ENCODE measurements at places on chromosomes 13 and 19. TPM values are rescaled to one million over a fixed set of nuclear protein-coding genes. Genes with fewer than 3 reads are reported as not detected.
A peak's percentile ranks its signal among the peaks of the same experiment; 100 is the strongest.

DNA sequence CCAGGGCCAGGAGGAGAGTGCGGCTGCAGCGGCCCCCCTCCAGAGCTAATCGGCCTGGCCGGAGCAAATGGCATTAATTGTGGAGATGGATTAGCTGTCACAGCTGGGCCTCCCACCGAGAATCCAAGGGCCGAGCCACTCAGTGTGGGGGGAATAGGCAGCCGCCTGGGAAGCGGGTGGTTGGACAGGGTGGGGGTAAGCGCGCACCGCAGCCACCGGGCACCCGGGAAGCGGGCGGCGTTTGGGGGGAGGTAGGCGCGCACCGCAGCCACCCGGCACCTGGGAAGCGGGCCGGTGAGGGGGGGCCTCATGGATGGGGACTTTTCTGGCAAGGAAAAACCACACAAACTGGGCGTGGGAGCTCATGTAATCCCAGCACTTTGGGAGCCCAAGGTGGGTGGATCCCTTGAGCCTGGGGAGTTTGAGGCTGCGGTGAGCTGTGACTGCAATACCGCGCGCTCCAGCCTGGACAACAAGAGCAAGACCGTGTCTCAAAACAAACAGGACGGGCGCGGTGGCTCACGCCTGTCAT is 9.7 kb downstream of the R3HDM4 start:
- no peak for DNase-seq

- DNase-seq = peak; percentile 15
Measured at GRCh38 chr13:46721054-46721453, 75.9 kb downstream of the ESD start.

DNA sequence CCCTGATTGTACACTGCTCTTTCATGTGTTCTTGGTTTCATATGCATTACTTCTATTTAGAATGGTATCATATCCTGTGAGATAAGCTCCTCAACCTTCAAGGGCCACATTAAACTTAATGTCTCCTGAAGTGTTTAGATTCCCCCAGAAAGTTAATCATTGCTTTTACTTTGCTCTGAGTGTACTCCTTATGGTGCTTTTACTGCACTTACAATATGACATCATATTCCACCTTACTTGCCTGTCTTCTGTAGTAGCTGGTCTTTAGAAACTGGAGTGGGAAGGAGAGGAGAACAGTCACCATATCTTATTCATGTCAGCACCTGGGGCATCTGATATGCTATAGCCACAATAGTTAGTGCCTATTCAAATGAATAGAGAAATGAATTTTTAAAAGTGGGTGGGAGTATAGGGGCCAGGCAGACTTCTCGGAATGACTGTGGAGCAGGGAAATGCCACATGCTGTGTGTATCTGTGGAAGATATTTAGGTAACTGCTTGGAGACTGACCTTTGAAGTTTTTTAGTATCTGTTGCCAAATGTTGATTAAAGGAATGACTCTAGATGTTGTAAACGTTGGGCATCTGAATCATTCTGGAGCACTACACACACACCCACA is 40.2 kb downstream of the SLAIN1 start:
- no peak for DNase-seq

- no peak for DNase-seq
Measured at GRCh38 chr13:37340901-37341670, 235.6 kb upstream of the CSNK1A1L start.

DNA sequence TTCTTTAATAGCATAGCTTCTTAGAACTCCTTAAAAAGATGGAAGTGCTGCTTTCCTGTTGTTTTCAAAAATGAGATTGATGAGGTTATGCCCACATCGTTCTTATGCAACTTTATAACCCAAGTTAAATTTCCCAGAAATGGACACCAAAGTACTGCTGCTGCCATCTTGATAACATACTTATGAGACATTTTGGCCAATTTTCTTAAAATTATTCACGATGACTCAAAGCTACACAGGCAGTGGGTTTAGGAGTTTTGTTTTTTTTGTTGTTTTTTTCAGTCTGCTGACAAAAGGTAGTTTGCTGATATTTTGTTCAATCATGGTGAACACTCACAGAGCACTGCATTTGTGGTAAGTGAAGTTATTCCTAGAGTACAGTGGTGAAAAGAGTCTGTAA is 54.9 kb upstream of the RFC3 start:
- no peak for DNase-seq

GRCh38 chr13:34847766-34848165 is 94.3 kb upstream of the NBEA start:
- no peak for DNase-seq

CBLC gene
- 54.3 TPM for total RNA-seq

- DNase-seq = no peak
Measured at GRCh38 chr19:13834244-13835069, 39.2 kb downstream of the ZSWIM4 start.

DNA sequence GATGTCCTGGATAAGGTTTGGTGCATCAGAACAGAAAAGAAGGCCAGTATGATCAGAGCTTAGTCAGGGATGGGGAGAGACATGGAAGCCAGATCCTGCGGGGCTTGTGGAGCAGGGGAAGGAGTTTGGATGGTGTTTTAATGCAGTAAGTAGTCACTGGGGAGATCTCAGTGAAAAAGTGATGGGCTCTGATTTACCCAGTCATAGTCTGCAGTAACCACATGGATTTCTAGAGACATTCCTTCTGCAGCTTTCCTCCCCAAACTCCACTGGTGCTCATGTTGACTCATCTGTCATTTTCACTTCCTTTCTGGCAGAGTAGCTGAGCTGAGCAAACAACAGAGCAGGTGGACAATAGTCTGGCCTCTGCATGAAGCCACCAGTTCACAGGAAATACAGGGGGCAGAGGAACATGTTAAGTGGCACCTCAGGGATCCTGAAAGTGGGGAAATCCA is 144.1 kb downstream of the DPF1 start:
- DNase-seq = no peak

DNA sequence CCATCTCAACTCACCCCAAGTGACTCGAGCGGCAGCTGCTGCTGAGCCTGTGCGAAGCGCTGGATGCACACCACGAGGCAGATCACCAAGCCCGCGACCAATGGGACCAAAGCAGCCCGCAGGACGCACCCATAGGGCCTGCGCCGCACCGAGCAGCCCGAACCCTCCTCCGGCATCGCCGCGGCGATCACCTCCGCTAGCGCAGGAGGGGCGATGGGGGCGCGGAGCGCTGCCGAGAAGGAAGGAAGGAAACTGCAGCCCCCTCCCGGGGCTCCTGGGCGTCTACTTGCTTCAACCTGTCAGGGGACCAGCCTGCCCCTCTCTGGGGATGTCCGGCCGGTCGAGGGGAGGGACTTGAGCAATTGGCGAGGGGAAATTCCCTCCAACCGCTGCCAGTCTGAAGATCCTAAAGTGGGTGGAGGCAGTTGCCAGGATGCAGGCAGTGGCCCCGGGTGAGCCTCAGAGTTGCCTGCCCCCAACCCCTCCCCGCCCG is at the start of gene CD70:
Gene CD70 (minus strand): TSS at position 324 of the 493 bp plus-strand sequence. CDS start 148 bp downstream, at position 176.
- no peak for DNase-seq

DNA sequence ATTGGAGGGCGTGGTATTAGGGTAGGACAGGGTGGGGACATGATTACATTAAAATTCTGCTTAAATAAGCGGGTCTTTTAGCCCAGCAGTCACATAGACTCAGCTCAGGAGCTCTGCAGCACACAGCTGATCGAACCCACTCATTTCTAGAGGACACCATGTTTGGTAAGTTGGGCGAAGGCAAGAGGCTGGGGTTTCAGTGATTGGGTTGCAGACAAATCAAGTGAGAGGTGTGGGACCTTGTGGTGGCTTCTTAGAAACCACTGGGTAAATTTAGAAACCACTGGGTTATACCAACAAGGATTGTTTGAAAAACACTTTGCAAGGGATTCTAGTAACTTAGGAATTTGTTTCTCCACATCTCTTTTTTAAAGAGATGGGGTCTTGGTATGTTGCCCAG is at the start of gene LEUTX:
Gene LEUTX (plus strand): TSS at position 92 of the 400 bp plus-strand sequence. CDS start 67 bp downstream, at position 159.
- no peak for DNase-seq

DNA sequence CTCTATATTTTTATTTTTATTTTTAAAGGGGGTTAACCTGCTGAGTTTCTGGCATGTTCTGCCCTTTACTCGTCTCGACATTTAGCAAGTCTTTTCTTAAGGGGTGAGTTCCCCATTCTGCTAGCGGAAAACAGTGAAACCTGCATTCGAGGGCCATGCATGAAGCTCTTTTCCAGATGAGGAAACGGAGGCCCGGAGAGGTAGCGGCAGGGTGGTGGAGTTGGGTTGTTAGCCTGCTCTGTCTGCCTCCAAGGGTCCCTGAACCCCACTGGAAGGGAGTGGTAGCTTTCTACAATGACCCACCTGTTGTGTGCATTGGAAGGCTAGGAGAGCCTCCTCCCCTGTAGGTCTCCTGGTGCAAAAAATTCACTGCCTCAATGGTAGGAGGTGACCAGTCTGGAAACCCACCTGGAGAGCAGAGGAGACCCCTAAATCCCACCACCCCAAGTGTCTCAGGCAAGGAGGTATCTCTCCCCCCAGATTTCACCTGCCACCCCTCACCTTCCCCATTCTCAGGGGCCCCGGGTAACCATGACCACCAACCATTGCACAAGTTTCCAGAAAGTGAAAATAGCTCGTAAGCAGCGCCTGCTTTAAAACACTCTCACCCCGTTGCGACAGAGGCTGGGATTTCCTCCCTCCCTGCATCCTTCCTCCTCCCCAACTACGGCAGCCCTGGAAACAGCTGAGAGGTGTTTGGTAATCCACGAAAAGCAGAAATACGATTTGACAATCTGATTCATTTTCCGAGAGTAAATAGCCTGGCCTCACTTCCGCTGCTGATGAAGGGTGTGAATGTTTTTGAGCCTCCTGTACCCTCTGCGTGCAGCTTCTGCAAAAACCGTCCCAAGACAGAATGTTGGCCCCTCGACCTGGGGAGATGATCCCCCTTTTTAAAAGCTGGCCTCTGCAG is 3.5 kb downstream of the KLF2 start:
- no peak for DNase-seq

DNA sequence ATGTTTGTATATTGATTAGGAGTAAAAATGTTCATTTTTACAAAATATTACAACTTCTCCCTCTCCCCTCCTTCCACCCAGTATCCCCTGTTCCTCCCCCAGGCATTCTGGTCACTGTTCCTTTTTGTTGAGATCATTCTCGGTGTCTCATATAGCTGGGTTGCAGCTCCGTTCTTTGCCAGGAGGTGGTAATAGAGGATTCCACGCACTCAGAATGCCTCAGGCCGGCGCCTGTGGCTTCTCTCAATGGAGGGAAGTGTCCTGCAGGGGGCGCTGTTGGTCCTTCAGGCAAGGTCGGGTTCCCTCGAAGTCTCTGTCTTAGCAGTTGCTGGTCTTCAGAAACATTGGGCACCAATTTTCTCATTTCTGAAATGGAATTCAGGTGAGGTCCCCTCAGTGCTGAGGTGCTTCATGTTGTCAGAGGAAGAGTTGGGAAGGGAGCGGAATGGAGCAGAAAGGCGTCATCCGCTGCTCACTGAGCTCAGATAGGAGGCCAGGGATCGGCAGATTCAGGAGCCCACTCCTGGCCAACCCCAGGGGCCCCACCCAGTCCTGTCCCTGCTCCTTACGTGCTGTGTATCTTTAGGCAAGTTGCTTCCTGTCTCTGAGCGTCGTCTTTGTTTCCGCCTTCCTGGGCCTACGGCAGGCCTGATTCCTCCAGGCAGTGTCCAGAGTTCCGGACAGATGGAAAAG is 10.3 kb upstream of the GARIN5A start:
- peak; percentile 80 for DNase-seq

GRCh38 chr13:23899555-23899954 is 2.3 kb upstream of the C1QTNF9B start:
- DNase-seq = no peak

- no peak for DNase-seq
Measured at GRCh38 chr19:45528744-45529419, 21.6 kb downstream of the VASP start.

DNA sequence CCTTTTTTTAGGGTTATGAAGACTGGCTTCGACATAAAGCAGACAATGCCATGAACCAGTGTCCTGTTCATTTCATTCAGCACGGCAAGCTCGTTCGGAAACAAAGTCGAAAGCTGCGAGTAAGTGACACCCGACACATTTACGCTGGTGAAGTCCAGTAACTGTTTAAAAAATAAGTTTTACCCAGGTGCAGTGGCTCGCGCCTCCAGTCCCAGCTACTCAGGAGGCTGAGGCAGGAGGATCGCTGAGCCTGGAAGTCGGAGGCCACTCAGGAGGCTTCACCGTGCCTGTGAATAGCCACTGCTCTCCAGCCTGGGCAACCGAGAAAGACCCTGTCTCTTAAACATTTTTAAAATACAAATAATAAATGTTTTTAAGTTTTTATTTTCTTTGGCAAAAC is 120.8 kb downstream of the ATP11A start:
- no peak for DNase-seq

IRF3 gene
- total RNA-seq = 129 TPM

DNA sequence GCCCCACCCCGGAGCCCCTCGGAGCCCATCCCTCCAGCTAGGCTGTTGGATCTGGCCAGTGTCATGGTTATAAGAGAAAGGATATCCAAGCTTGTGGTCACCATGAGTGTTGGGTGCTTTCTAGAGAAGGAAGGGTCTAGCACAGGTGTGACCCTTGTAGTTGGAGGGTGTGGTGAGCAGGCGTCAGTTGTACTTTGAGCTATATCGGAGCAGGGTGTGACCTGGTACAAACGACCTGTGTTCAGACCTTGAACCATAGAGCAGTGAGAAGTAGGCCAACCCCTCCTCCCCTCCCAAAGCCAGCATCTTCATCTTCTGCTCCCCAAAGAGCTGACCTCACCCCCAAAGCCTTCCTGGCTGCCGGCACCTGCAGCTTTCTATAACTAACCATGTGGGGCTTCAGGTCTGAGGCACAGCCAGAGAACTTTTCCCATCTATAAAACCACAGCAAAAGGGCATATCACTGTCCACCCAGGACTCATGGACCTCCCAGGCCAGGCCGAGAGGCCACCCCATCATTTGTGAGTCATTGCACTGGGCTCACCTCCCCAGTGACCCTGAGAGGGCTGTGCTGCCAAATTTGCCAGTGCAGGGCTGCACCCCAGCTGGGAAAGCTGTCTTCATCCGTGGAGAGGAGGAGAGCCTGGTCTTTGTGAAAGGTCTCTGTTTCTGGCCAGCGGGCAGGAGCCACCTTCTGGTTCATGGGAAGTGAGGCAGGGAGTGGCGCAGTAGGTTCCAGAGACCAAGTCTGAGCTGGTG is 14.2 kb downstream of the RAB8A start:
- no peak for DNase-seq

DNA sequence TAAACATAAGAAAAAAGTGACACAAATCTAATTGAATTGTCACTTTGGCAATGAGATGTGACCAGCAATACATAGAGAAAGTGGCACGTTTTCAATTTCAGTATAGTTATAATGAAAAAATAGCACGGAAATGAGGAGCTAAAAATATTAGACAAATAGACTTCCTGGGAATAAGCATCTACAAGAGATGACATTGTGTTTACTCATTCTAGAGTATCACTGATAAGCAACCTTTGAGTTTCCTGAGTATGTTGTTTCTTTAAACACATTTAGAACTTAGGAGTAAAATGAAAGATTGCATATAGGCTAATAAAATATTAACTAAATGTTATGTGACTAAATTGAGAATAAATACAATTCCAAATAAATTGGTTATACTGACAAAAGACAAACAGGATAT is 207.1 kb upstream of the SLITRK6 start:
- DNase-seq = no peak

- no peak for DNase-seq
Measured at GRCh38 chr13:96081888-96082287, 8.0 kb upstream of the HS6ST3 start.
